ENCODE measurements at places on chromosomes 12 and 14.

- no peak for DNase-seq
Observed at GRCh38 chr12:124098887-124099286, 125.9 kb downstream of the ZNF664 start.

DNA sequence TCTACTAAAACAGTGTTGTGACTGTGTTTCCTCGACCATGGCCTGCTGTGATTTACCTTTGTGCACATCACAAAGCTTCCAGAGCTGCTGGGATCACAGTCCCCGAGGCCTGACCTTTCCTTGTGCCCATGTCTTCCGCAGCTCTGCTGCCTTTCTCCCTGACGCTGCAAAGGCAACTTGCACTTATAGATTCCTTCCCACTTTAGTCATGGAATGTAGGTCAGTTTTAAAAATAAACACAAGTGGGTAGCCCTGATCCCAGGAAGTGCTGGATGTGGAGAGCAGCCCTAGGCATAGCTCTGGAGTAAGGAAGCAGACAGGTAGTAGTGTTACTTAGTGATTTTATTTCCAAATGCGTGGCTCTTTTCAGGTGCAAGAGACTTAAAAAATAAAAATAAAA is 825.7 kb downstream of the AACS start:
- DNase-seq, result no peak

DNA sequence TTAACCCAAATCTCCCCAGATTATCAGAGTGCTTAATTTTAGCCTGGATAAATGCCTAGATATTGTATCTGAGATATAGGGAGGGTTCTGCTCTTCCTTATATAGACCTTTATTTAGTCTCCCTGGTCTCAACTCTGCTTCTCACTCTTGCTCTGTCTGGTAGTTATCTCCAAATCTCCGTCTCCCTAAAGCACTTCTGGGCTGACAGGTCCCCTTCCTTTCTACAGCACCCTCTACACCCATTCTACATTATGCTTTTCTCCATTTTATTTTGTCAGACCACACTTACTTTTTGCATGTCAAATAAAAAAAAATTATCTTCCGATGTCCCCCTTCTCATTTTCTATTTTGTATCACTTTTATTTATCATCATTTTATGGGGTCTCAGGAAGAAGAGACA is 2.0 kb upstream of the ERC1 start:
- DNase-seq, result no peak

GRCh38 chr14:68977718-68978171 is 1.4 kb downstream of the ACTN1 start:
- no peak for DNase-seq

DNA sequence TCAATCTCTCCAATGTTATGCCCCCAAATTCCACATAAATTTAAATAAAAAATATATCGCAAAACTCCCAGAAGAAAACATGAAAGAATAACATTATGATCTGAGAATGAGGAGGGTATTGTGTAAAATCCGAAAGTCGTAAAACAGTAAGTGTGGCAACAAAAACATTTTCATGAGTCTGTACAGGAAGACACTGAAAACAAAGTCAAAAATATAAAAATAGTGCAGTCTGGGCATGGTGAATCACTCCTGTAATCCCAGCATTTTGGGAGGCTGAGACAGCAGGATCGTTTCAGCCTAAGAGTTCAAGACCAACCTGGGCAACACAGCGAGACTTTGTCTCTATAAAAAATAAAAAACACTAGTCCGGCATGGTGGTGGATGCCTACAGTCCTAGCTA is 57.1 kb downstream of the SPTLC2 start:
- no peak for DNase-seq

- DNase-seq, result no peak
Observed at GRCh38 chr12:78081590-78082314, 251.1 kb downstream of the NAV3 start.

DNA sequence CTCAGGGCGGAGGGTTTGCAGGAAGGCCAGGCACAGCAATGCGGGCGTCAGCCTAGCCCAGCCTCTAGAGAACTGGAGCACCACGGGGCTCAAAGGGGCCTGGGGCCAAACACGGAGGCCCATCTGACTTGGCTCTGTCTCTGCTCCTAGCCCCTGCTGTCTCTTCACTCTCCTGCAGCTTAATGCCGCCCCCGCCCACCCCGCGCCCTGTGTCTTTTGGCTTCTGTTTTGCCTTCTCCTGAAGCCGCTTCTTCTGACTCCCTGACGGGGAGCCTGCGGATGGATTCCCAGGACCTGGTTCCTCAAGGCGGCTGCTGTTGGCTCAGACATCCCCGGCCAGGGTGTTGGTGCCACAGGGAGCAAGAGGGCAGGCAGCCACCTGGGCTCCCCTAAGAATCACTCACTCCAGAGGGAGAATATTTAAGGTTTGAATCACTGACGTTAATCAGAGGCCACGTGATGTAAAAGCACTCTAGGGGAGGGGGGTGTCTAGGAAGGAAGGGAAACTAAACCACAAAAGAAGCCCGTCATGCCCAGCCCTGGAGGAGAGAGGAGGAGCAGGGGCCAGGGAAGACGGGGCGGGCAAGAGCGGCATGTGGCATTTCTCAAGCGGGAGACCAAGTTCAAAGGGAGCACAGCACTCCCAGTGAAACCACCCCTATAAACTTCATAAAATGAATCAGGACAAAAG is 36.9 kb upstream of the PRMT8 start:
- DNase-seq, result no peak

DNA sequence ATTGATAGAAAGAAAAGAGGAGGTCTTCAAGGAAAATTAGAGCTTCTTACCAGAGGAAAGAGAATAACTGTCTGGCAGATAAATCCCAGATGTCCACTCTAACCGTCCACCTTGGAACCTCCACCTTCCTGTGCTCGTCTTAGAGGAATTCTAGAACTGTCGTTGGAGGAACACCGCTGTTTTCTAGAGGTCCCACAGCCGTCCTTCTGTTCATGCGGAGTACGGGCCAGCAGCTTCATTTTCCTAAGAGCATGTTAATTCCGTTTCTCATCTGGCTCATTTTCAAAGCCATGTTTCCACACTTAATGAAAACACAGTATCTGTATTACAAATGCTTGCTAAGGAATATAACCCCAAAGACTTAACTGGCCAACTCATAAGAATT is 107.9 kb upstream of the ESRRB start:
- no peak for DNase-seq

GRCh38 chr12:11987901-11988300 is 82.8 kb upstream of the BCL2L14 start:
- DNase-seq, result no peak

DNA sequence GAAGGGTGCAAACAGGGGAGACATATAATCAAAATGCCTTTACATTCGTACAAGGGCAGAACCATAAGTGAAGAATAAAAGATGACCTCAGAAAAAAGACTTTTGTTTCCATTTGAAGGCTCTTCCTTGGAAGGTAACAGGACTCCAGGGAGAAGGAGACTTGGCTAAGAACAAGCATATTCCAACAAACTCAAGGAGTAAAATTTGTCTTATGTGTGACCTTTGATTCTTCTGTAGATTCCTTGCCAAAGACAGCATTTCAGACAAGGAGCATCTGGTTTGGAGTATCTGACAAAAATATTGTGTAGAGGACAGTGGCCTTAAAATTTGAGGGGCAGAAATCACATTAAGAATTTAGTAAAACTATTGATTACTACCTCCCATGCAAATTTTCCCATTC is 991.9 kb downstream of the FLRT2 start:
- DNase-seq, result no peak

- DNase-seq, result no peak
Observed at GRCh38 chr12:52214421-52214802, 18.6 kb upstream of the KRT7 start.

GRCh38 chr12:54239620-54240019 is 40.3 kb downstream of the CBX5 start:
- no peak for DNase-seq

- no peak for DNase-seq
Observed at GRCh38 chr12:41212625-41213024, 24.5 kb downstream of the PDZRN4 start.

- no peak for DNase-seq
Observed at GRCh38 chr12:69430942-69431590, 39.1 kb upstream of the FRS2 start.

- no peak for DNase-seq
Observed at GRCh38 chr12:132342251-132343227, 13.2 kb upstream of the GALNT9 start.

DNA sequence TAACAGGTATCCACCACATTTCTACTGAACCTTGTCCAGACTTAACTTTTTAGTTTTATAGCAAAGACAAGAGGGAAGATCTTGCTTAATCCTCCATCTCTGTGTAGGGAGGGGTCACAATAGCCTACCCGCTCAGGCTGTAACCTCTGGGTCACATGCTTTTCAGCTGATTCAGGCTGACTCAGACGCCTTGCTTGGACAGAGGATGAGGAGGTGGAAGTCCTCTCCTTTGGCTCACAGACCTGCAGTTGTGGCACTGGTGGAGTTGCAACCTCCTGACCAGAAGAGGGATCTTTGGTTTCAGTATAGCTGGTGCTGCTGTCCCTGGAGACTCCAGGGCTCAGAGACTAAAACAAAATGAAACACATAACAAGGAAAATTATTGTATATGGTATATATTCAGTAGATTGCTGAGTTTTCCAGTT is 16.2 kb downstream of the ACIN1 start:
- peak; percentile 74 for DNase-seq

- DNase-seq, result no peak
Observed at GRCh38 chr12:111457071-111457470, 51.3 kb downstream of the SH2B3 start.

- DNase-seq, result no peak
Observed at GRCh38 chr12:14950421-14950820, 11.0 kb downstream of the ARHGDIB start.

- DNase-seq, result no peak
Observed at GRCh38 chr12:114678028-114678427, 5.9 kb downstream of the TBX3 start.

- no peak for DNase-seq
Observed at GRCh38 chr12:33588725-33589405, 149.2 kb upstream of the SYT10 start.

DNA sequence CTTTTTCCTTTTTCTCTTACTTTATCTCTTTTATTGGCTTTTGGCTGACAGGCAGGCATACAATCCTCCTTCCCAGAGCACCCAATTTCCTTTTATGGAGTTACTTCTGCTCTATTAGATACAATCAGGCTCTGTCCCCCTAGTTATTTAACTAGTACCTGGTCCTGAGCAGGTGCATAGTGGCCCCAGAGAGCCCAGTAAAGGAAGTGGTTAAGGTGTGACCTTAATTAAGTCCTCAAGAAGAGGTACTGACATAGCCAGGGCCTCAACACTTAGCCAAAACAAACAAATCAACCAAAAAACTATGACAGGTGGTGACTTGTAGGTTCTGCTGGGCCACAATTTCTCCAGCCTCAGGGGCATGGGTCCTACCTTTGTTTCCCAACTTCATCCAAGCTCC is 82.9 kb downstream of the CCDC60 start:
- DNase-seq, result no peak

- DNase-seq, result no peak
Observed at GRCh38 chr14:57087841-57088240, 180.9 kb downstream of the EXOC5 start.

DNA sequence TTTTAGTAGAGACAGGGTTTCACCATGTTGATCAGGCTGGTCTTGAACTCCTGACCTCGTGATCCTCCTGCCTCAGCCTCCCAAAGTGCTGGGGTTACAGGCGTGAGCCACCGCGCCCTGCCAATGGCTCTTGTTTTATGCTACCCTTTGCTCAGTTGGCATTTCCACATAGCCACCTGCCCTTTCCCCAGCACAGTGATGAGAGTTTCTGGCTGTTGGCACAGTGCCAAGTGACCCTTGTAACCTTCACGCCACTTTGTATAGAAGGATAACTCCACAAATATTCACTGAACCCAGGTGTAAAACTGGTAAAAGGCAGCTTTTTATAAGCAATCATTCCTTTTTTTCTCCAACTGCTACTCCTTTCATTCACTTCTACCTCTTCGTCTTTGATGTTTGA is 18.5 kb upstream of the CCDC175 start:
- no peak for DNase-seq

DNA sequence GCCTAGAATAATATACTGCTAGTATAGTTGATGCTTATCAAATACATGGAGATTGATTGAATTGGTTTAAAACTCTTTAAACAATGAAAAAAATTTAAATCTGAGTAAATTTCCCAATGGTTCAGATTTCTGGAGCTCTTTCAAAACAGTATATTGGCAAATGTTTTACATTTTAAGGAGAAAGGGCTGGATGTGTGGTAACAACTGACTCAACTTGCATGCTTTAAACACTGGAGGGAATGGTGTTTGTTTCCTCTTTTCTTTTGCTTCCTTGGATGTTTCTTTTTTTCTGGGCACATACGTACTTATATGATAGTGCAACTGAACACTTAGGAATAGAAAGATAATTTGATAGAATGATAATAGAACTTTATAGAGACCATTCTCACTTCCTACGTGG is 73.8 kb upstream of the RFX4 start:
- DNase-seq, result no peak

DNA sequence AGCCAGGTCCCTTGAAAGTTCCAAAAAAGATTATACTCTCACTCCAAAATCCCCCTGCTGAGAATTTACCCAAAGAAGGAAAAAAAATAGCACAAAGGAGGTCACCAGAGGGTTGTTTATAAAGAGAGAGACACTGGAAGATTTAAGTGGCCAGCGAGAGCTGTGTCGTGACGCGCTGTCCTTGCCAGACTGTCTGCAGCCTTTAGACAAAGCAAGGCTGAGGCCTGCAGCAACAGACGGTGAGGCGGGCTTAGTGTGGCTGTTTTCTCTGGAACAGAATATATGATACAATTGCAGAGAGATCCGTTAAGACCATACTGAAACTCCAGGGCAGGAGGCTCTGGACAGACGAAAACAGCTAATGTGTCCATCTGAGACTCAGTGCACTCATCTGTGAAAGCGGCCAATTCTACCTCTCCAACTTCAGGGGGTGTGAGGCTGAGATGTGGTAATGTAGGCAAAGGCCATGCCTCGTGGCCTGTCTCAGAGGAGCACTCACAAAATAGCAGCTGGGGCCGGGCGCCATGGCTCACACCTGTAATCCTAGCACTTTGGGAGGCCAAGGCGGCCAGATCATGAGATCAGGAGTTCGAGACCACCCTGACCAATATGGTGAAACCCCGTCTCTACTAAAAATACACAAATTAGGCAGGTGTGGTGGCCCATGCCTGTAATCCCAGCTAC is 36.2 kb downstream of the ANAPC7 start:
- DNase-seq, result no peak

- DNase-seq, result peak; percentile 96
Observed at GRCh38 chr14:76904740-76905569, 78.7 kb downstream of the LRRC74A start.

DNA sequence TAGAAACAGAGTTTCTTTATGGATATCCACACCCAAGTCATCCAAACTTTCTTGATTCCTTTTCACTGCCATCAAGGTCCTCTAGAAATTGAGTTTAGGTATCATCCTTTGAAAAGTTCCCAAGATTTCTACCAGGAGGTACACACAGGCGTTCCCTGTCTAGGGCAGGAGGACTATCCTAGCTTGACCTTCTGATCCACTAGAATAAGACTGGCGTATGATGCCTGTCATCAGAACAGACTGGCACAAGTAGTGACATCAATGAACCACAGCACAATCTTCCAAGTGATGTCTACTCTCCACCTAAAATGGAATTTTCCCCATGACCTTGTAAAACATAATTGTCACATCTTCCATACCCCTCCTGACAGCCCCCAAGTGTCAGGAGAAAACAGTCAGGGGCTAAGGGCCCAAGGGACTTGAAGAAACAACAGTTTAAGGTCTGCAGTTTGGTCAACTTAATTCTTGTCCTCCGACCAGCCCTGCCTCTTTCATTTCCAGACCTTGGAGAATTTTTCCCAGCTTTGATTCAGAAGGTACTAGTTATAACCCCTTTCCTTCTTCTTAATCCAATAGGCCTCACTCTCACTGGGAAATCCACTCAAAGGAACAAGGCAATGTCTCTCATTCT is 100.7 kb upstream of the FKBP4 start:
- no peak for DNase-seq

- no peak for DNase-seq
Observed at GRCh38 chr14:77313371-77313770, 7.3 kb downstream of the POMT2 start.

All from brain pericyte (primary cell).